ENCODE measurements at places on chromosomes 7 and 10. TPM values are rescaled to one million over a fixed set of nuclear protein-coding genes. Genes with fewer than 3 reads are reported as not detected.

DNA sequence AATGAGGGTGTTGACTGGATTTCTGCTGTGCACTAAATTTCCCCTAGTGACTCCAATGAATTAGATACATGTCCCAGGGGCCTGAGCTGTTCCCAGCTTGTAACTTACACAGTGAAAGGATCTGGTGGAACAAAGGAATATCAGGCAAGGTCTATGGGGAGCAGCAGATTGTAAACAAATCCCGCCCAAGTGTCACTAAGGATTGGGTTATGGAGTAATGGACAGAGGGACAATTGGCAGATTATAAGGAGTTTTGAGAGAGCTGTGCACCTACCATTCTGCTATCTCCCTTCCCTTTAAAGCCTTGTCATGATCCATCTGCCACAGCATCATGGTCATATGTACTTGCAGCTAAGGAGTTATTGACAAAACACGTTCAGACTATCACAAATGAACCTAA is 183.0 kb downstream of the RAB11FIP2 start:
- no peak overlapping the region for H3K27ac ChIP-seq
- H3K4me3 ChIP-seq = no peak overlapping the region
- H3K36me3 ChIP-seq = no peaks in the 10 kb centered on the region
- peaks cover 35% of the 10 kb centered on the region for H3K27me3 ChIP-seq
- no peaks in the 10 kb centered on the region for H3K4me1 ChIP-seq

GRCh38 chr10:32891261-32891660 is 66.8 kb downstream of the ITGB1 start:
- H3K4me3 ChIP-seq = no peak overlapping the region
- peaks cover under 1% of the 10 kb centered on the region for H3K36me3 ChIP-seq
- DNase-seq = no peak
- H3K27ac ChIP-seq = no peak overlapping the region

DNA sequence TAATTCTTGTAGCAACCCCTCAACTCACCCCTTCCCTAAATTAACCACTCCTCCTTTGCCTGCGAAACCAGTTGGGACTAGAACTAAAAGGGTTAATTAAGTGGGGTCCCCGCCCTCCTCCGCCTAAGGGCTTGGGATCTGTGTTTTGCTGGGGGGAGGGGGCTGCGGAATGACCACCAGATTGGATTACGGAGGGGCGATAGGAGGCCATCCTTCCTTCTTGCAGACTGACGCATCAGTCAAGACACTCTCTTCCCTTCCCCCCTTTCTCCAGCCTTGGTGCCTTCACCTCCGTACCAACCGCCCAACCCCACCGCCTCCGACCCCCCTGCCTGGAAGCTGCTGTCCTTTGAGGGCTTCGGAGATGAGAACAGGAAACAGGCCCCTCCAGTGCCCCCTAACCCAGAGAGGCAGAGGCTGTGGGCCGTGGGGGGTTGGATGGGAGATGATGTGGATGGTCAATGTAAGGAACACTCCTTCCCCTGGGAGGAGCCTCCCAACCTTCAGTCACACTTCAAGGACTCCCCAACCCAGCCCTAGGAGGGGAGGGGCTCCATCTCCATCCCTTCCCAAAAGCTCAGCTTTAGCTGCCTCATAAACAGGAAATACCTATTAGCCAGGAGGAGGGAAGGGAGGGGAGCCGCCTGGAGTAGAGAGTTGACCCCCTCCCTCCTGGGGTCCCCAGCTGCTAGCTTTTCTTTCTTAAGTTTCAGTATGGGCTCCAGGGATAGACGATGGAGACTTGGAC is 997 bp upstream of the LDB1 start:
- peak overlapping the region; percentile 76 for H3K4me3 ChIP-seq
- DNase-seq = peak; percentile 87
- H3K36me3 ChIP-seq = no peaks in the 10 kb centered on the region
- H3K27ac ChIP-seq = peak overlapping the region; percentile 81

DNA sequence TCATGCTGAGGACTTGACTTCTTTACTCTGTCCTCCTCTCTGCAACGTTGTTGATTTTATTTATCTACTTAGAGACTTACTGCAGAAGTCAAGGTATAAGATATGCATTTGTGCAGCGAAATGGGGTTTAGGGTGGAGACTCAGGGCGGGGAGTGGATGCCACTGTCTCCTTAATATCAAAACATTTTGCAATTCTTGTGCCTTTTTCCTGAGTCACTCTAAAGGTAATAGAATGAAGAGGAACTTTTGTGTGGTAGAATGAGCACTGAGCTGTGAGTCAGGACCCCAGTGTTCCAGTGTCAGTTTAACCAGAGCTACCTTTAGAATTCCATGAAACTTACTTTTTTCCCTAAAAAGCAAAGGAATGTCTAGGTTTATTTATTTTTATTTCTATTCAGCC is 78.2 kb downstream of the VTI1A start:
- DNase-seq = no peak
- H3K27me3 ChIP-seq = no peaks in the 10 kb centered on the region
- H3K27ac ChIP-seq = no peak overlapping the region

- H3K36me3 ChIP-seq = no peaks in the 10 kb centered on the region
- peaks cover 7% of the 10 kb centered on the region for H3K4me1 ChIP-seq
- H3K27ac ChIP-seq = no peak overlapping the region
- no peak overlapping the region for H3K4me3 ChIP-seq
- H3K27me3 ChIP-seq = peaks cover 21% of the 10 kb centered on the region
- DNase-seq = no peak
Measured at GRCh38 chr7:137755427-137755826, 91.3 kb downstream of the DGKI start.

SPAM1 gene
- total RNA-seq = not detected
